ENCODE measurements at places on chromosomes 7 and 10. TPM values are rescaled to one million over a fixed set of nuclear protein-coding genes. Genes with fewer than 3 reads are reported as not detected.
A peak's percentile ranks its signal among the peaks of the same experiment; 100 is the strongest.

DNA sequence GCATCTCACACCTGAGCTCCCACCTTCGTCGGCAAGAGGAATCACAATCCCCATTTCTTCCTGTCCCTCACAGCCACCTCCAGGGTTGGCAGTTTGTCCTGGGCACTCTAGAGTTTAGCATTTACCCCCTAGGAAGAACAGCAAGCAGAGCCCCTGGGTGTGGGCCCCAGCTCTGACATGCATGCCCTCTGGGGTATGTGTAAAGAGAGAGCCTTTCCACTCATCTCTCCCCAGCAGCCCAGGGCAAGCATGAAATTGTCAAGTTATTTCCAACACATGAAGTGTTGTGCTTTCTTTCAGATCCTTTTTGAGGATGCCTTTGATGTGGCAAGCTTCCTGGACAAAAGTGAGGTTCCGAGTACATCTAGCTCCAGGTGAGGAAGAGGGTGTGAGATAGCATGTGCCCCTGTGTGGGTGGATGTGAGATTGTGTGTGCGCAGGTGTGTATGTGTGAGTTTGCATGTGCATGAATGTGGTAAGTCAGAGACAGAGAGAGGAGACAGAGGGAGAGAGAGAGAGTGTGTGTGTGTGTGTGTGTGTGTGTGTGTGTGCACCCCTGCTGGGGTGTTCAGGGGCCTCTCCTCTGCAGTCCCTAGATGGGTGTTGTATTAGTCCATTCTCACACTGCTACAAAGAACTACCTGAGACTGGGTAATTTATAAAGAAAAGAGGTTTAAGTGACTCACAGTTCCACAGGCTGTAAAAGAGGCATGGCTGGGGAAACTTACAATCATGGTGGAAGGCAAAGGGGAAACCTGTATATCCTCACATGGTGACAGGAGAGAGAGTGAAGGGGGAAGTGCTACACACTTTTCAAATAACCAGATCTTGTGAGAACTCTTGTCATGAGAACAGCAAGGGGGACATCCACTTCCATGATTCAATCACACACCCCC lies 18.1 kb downstream of the STRA8 start:
- no peak overlapping the region for H3K4me3 ChIP-seq
- no peaks in the 10 kb centered on the region for H3K36me3 ChIP-seq
- DNase-seq = no peak
- H3K4me1 ChIP-seq = no peaks in the 10 kb centered on the region

DNA sequence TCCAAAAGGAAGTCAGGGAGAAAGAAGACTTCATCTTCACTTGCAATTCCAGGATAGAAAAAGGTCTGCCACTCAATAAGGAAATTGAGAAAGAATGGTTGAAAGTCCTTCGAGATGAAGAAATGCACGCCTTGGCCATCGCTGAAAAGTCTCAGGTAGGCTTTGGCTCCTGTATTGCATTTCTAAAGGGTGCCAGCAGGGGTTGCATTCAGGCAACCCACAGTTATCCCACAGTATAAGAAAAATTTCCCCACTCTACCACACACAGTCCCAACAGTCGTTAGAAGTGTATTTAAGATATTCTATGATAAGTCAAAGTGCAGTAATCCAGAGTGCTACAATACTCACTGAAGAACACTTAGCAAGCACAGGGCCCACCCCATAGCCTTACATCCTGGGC lies 93.4 kb upstream of the FGL2 start:
- no peaks in the 10 kb centered on the region for H3K4me1 ChIP-seq
- no peak for DNase-seq
- H3K36me3 ChIP-seq = no peaks in the 10 kb centered on the region
- H3K27me3 ChIP-seq = no peaks in the 10 kb centered on the region
- H3K27ac ChIP-seq = no peak overlapping the region
- no peak overlapping the region for H3K4me3 ChIP-seq

GRCh38 chr7:91436655-91437054 lies 172.4 kb downstream of the FZD1 start:
- peaks cover 2% of the 10 kb centered on the region for H3K36me3 ChIP-seq
- DNase-seq = no peak
- H3K27me3 ChIP-seq = no peaks in the 10 kb centered on the region
- H3K4me1 ChIP-seq = peaks cover 5% of the 10 kb centered on the region

DNA sequence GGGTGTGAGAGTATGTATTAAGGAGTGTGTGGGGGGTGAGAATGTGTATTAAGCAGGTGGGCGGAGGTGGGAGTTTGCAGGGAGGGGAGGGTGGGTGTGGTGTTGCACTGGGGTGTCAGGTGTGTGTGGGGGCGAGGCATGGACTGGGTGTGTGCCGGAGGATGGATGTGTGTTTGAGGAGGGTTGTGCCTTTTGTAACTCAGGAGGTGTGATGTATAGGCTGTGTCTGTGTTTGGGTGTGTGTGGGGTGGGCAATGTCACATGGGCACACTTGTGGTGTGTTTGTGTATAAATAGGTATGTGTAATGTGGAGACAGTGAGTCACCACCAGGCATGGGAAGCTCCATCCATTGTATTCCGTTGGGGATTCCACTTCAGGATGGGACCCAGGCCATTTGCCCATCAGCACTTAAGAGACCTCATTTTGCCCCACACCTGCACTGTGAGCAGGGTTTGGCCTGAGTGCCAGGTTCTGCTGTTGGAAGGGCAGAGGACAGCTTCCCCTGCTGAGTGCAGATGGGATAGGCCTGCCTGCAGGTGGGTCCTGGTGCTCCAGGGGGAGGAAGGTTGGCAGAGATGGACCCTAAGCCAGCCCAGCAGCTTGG lies 5.8 kb downstream of the UNC5B start:
- DNase-seq = peak; percentile 35
- peak overlapping the region; percentile 66 for H3K4me3 ChIP-seq
- H3K4me1 ChIP-seq = peaks cover 27% of the 10 kb centered on the region
- H3K27me3 ChIP-seq = no peaks in the 10 kb centered on the region
- H3K27ac ChIP-seq = no peak overlapping the region

DNA sequence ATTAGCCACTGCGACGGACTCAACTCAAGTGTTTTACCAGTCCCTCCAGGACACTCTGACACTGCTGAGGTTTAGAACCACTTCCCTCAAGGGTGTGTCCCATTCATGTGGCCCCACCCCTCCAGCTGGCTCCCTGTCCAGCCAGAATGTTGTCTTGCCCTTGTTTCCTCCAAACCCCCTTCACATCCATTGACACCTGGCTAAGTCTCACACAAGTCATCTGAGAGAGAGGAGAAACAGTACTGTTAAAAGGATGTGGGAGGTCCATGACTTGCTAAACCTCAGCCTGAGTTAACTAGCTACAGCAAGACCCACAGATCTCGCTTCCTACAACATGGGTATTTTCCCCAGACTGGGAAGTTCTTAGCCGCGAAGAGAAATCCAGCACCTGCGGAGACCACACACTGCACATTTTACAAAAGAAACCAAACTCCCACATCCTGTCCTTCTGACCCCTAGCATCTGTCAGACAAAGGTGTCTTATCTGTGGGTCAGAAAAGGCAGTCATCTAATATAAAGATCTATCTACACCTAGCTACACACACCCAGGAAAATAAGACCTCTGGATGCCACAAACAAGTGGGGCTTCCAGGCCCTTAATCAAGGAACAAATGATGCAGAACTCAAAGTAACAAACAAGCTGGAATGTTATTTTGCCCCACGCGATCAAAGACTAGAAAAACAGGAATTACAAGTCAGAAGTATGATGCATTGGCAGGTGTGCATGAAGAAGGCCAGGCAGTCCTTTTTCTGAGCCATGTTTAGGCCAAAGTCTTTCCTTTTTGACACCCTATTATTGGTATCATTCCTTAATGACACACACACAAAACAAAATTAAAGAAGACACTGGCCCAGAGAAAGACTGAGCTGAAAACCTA lies 13.9 kb downstream of the OSBPL3 start:
- peaks cover 9% of the 10 kb centered on the region for H3K4me1 ChIP-seq
- H3K4me3 ChIP-seq = no peak overlapping the region
- DNase-seq = peak; percentile 28
- no peaks in the 10 kb centered on the region for H3K36me3 ChIP-seq
- no peaks in the 10 kb centered on the region for H3K27me3 ChIP-seq
- no peak overlapping the region for H3K27ac ChIP-seq

- H3K36me3 ChIP-seq = no peaks in the 10 kb centered on the region
- no peak for DNase-seq
- no peaks in the 10 kb centered on the region for H3K4me1 ChIP-seq
- peaks cover 20% of the 10 kb centered on the region for H3K27me3 ChIP-seq
- H3K27ac ChIP-seq = no peak overlapping the region
These were observed 1.4 kb downstream of the PLPP4 start for GRCh38 chr10:120458432-120458831.

- H3K27ac ChIP-seq = no peak overlapping the region
- H3K36me3 ChIP-seq = no peaks in the 10 kb centered on the region
- DNase-seq = no peak
- H3K4me1 ChIP-seq = no peaks in the 10 kb centered on the region
- H3K4me3 ChIP-seq = no peak overlapping the region
- H3K27me3 ChIP-seq = no peaks in the 10 kb centered on the region
These were observed 26.2 kb downstream of the TASOR2 start for GRCh38 chr10:5710859-5711258.

SAMD9L gene
- total RNA-seq = not detected

POMZP3 gene
- total RNA-seq = 8.5 TPM

TSPAN14 gene
- total RNA-seq = 46.6 TPM

DNA sequence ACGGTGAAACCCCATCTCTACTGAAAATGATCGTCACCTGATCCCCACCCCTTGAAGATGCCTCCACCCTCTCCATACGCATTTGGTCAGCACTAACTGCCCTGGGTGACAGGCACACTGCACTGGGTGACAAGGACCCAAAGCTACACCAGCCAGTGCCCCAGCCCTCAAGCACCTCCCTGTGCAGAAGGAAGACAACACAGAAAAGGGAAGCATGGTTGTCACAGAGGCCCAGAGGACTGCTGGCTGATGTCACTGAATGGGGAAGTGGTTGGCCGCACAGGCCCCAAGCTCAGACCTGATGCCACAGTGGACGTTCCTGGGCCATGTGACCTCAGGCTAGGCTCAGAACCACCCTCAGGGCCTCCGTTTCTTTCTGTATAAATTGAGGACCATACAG lies 4.2 kb upstream of the PILRA start:
- no peaks in the 10 kb centered on the region for H3K4me1 ChIP-seq
- no peak overlapping the region for H3K27ac ChIP-seq
- no peak for DNase-seq
- no peaks in the 10 kb centered on the region for H3K27me3 ChIP-seq
- H3K4me3 ChIP-seq = no peak overlapping the region

- no peaks in the 10 kb centered on the region for H3K4me1 ChIP-seq
- H3K27me3 ChIP-seq = no peaks in the 10 kb centered on the region
- no peak overlapping the region for H3K27ac ChIP-seq
- DNase-seq = no peak
- H3K36me3 ChIP-seq = peaks cover 16% of the 10 kb centered on the region
- no peak overlapping the region for H3K4me3 ChIP-seq
These were observed 106.1 kb downstream of the ICA1 start for GRCh38 chr7:8155836-8156235.

- no peaks in the 10 kb centered on the region for H3K27me3 ChIP-seq
- H3K4me3 ChIP-seq = no peak overlapping the region
- H3K4me1 ChIP-seq = no peaks in the 10 kb centered on the region
- no peak for DNase-seq
- no peak overlapping the region for H3K27ac ChIP-seq
- peaks cover 6% of the 10 kb centered on the region for H3K36me3 ChIP-seq
These were observed 186.8 kb upstream of the AUTS2 start for GRCh38 chr7:69411466-69411865.

- H3K36me3 ChIP-seq = no peaks in the 10 kb centered on the region
- H3K27ac ChIP-seq = no peak overlapping the region
- no peak for DNase-seq
These were observed 12.5 kb downstream of the GRK5 start for GRCh38 chr10:119219871-119220270.

GPR146 gene
- total RNA-seq = 1.4 TPM

ADCY1 gene
- total RNA-seq = 21.6 TPM
